ENCODE measurements at places on chromosomes 12 and 14. TPM values are rescaled to one million over a fixed set of nuclear protein-coding genes. Genes with fewer than 3 reads are reported as not detected.

CCDC198 gene
- total RNA-seq = not detected

SPIC gene
- not detected for total RNA-seq

COCH gene
- total RNA-seq = 4.8 TPM

RFX4 gene
- not detected for total RNA-seq

GNS gene
- 150 TPM for total RNA-seq

CLEC1B gene
- total RNA-seq = not detected

GSC gene
- not detected for total RNA-seq

SSPN gene
- 23.3 TPM for total RNA-seq

CLECL1 gene
- total RNA-seq = not detected
